Activated naive CD8-positive, alpha-beta T cell treated with anti-CD3 and anti-CD28 coated beads for 36 hours (primary cell): ENCODE measurements at places on chromosomes 3 and 15.
A peak's percentile ranks its signal among the peaks of the same experiment; 100 is the strongest.

DNA sequence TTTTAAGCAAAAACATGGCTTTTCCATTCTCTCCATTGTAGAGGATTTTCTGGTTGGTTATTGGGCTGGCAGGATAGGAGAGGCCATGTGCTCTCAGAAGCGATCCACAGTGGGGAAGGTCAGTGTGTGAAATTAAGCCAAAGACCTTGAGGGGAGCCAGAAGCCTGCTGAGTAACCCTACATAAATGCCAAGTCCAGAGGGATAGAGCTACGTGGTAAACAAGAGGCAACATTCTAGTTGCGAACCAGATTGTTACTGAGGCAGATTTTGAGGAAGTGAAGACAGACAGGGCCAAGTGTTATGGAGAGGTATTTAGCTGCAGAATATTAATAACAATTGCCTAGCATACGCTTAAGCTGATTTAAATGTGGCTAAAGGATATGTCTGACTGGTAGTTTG lies 592.8 kb upstream of the GBE1 start:
- no peak for DNase-seq

DNA sequence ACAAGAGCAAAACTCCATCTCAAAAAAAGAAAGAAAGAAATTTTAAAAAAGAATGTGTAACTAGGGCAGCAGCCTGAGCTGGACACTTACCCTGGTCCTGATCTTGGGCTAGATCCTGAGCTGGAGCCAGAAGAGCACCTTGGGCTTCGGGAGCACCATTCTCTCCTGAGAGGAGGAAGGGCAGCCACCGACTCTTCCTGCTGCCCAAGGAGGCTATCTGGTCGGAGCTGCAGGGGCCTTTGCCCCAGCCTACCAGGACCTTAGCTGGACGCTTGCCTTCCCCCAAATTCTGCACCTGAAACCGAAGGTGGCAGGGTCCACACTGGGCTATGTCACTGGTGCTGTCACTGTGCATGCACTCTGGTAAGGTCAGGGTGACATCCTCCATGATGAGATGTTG lies 6.9 kb upstream of the CAMKV start:
- no peak for DNase-seq

- no peak for DNase-seq
Measured at GRCh38 chr15:41790756-41791546, 16.7 kb downstream of the MAPKBP1 start.

DNA sequence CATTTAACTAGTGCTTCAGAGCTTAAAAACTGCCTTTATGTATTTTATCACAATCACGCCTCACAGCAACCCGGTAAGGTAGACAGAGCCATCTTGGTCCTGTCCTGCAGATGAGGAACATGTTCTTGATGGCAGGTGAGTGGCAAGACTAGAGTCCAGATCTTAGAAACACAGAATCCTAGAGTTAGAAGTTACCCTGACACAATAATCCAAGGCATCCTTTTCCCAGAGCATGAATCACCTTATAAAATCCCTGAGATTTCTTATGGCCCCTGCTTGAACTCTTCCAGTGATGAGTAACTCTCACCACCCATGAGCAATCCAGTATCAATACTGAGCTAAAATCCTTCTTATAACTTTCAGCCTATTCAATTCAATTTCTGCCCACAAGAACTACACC lies 16.9 kb downstream of the POPDC2 start:
- no peak for DNase-seq

DNA sequence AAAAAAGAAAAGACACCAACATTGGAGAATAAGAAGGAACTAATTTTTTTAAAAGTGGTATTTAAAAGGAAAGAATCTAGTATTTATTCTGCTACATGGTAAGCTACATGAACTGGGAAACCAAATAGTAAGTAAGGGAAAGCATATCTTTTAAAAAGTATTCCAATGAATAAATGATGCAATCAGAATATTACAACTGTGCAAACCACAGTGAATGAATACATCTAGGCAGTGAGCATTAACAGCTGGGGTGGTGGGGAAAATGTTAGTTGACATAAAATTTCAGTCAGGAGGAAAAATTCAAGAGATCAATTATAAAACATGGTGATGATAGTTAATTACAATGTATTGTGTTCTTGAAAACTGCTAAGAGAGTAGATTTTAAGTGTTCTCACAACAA lies 16.9 kb downstream of the ICE2 start:
- no peak for DNase-seq

- no peak for DNase-seq
Measured at GRCh38 chr3:8657804-8658305, 13.3 kb upstream of the SSUH2 start.

DNA sequence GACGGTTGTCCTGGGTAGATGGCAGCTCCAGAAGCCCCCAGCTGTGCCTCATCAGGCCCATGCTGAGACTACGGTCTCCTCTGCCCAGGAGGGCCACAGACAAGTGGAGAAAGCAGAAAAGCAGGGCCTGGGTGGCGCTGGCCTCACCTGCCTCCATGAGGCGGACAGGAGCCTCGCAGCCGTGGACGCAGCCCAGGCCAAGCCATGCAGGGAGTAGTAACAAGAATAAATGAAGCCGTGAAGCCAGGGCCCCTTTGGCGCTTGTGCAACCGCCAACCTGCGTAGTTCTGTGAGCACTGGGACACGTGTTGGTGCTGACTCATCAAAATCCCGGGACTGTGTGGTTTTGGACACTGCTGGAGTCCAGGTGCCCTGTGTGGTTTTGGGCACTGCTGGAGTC lies 12.3 kb upstream of the MUC4 start:
- no peak for DNase-seq

DNA sequence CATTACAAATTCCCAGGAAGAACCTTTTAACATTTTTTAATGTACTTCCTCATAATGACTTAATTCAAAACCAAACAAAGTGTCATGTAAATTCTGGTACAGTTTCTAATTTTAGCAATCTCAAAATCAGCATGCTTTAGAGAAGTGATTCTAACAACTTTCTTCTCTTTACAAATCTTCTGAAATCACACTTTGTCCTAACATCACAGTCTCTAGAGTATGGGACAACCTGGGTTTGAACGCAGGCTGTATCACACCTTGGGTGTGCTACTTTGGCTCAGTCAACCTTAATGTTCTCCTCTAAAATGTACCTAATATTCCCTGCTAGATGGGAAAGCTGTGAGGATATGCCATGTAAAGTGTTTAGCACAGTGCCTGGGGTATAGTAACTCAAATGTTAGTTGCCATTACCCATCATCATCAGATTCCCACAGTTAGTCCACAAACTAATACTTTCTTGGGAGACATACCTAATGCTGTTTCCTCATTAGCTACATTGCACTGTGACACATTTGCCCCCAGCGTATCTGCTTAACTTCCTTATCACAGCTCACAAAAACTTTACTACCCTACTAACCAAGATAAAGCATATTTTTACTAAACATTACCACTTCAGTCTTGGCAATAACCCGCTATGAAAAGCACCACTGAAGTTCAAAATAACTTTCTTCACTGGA lies 3.1 kb downstream of the TSPAN3 start:
- no peak for DNase-seq

- no peak for DNase-seq
Measured at GRCh38 chr3:166304584-166304983, 467.4 kb upstream of the BCHE start.

GRCh38 chr3:114856835-114857234 lies 290.3 kb downstream of the ZBTB20 start:
- no peak for DNase-seq

GRCh38 chr3:196756732-196757131 lies 17.1 kb downstream of the PAK2 start:
- no peak for DNase-seq

- no peak for DNase-seq
Measured at GRCh38 chr3:146139586-146140110, 21.3 kb downstream of the PLOD2 start.

GRCh38 chr3:184004476-184004875 lies 13.2 kb downstream of the ABCC5 start:
- no peak for DNase-seq

DNA sequence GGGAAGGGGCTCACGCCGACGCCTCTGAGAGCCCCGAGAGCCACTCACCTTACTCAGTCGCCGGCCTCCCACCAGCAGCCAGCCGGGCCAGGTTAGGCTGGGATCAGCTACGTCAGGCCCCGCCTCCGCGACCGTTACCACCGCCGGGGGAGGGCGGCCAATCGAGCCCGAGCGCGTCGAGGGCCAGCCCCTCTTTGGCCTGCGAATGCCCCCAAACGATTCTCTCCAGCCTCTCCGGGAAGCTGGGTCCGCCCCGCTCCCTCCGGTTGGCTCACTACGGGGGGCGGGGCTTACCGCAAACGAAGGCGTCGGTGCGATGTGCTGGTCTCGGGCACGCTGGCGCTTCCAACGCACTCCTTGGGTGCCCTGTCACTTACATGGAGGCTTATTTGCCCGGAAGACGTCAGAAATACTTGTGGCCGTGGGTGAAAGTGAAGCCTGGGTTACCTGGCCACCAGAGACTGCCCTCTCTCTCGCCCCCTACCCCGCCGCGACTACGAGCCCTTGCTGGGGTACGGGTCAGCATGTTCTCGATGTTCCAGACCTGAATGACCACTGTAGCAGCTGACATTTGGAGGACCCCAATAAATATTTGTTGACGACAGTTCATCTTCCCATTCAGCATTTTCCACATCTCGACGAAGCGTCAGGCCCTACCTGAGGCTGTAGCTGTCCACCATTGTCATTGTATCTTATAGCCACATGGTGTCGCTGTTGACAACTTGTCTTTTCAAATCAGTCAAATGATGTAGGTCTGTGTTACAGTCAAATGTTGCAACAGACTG lies at the start of gene CEP70:
CEP70 (minus strand) TSS at position 111 of the 785 bp plus-strand sequence. CDS start 21,333 bp downstream, outside the sequence.
- peak; percentile 94 for DNase-seq

DNA sequence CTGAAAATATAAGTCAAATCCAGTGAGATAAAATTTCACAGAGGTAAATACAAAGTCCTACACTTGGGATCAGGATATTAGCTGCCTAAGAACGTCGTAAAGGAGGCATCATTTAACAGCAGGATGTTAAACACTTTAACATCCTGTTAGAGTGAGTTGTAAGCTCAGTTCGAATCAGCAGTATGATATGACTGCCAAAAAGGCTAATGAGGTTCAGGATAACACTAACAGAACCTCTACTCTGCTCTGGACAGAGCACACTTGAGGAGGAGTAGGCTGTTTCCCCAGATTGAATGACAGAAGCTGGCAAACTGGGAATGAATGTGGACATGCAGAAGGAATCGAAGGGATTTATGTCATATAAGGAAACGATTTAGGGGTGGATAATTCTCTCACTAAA lies 227.1 kb upstream of the CD96 start:
- DNase-seq: no peak

DNA sequence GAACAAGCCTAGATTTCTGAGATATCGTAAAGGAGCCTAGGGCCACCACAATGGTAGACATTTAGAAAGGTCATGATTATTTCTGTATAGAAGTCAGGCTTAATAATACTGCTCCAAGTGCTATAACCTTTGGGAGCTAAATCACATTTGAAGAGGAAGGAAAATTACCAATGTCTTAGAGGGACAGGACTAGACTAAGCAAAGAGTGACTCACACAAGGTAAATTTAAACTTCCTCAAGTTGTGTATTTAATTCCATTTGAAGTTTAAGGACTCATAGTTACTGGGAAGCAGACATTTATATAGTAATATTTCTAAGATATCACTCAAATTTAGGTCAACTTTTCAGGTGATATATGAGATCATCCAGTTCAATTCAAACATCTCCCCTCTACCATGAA lies 227.6 kb upstream of the MME start:
- no peak for DNase-seq

GRCh38 chr3:128609294-128609693 lies 41.3 kb downstream of the RPN1 start:
- no peak for DNase-seq

DNA sequence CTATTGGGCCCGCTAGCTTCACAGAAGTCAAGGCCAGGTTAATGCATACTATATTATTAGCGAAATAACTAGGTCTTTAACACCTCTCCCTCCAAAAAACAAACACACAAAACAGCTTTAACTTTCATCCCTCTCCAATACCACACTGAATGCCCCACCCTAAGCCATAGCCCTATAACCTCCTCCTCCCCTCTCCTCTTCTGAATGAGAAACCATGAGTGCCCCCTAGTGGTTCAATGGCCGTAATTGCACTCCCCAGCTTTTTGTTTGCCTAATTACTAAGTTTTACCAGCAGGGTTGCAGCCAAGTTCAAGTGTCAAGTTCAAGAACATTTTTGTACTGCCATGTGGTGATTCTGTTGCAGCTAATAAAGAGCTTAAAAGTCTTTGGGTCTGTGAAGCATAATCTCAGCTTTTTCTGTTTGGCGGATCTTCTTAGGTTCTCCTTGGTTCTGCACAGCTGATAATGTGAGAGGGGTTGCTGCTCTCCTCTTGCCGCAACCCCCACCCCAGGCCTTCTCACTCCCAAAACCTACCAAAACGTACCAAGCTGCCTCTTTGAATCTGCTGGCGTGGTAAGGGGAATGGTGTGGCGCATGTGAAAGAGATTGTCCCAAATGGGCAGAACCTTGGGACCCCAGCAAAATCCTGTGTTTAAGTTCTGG lies 57.9 kb downstream of the RPL22L1 start:
- DNase-seq: peak; percentile 46

DNA sequence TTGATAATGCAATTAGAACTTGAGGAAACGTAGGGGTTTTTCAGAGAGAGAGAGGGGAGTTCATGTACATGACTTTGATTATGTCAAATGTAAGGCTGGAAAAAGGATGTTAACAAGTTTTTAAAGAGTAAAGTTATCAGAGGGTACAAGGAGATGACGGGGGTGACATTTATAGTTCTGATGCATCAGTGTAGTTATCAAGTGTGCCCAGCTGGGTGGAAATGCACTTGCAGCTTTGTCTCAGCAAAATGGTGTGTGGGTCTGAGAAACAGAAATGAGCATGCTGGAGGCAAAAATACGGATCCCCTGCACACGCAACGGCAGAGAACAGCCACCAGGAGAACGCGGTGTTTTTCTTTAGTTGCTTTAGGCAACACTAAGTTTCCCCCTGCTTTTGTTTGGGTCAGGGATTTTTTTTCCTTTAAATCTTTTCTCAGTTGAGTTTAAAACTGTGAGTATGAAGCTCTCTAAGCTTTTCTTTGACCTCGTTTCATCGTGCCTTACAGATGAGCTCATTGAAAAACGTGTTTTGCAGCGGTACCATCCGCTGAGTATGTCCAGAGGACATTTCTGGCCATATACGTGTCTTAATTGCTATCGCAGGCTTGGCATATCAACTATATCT lies 205.4 kb downstream of the PDZRN3 start:
- no peak for DNase-seq

- DNase-seq: no peak
Measured at GRCh38 chr3:45677841-45678240, 11.4 kb upstream of the SACM1L start.
